ENCODE measurements at places on chromosomes 1 and 21.

- no peak for DNase-seq
Observed at GRCh38 chr1:201610858-201611257, 71.9 kb downstream of the NAV1 start.

DNA sequence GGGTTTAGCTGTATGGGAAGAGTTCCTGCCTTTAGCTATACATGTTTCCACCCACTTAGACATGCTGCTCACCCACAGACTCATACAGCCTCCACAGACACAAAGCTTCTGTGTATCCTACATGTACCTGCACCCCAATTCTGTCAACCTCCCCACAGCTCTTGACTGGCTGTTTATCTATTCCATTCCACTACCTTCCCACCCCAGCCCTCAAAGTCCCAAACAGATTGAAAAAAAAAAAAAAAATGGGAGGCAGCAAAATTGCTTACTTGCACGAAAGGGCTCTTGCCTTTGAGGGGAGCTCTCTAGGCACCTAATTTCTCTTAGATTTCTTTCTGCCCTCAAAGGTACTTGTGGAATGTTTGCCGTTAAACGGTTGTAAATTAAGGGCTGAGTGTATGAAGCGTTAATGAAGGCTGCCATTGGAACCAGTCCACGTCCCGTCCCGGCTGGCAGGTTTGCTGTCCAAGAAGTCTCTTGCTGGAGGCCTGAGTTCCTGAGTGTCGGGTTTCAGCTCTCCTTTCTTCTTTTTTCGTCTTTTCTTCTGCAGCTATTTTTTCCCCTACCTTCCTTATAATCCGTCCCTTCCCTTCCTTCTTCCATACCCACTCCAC, 43.6 kb downstream of the PBX1 start:
- peak; percentile 11 for DNase-seq

- DNase-seq = no peak
Observed at GRCh38 chr1:30734580-30734979, 11.2 kb upstream of the MATN1 start.

GRCh38 chr1:78651241-78651640, 1.6 kb downstream of the IFI44 start:
- DNase-seq = peak; percentile 2

- no peak for DNase-seq
Observed at GRCh38 chr1:164296172-164296571, 262.8 kb upstream of the PBX1 start.
